ENCODE measurements at places on chromosomes 4 and X. TPM values are rescaled to one million over a fixed set of nuclear protein-coding genes. Genes with fewer than 3 reads are reported as not detected.
A peak's percentile ranks its signal among the peaks of the same experiment; 100 is the strongest.

DNA sequence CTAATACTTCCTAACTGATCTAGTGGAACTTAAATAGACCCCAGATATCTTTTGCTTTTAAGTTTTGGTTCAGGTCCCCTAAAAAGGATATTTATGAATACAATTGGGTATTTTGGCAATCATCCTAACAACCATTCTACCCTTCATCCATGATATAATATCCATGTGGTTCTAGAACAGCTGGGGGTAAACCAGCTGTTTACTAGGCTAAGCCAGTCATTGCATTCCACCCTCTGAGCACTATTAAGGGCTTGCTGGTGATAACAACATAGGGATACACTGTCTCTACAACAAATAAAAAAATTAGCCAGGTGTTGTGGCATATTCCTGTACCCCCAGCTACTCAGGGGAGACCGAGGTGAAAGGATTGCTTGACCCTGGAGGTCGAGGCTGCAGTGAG is 54.8 kb upstream of the MAPK10 start:
- DNase-seq = no peak

DNA sequence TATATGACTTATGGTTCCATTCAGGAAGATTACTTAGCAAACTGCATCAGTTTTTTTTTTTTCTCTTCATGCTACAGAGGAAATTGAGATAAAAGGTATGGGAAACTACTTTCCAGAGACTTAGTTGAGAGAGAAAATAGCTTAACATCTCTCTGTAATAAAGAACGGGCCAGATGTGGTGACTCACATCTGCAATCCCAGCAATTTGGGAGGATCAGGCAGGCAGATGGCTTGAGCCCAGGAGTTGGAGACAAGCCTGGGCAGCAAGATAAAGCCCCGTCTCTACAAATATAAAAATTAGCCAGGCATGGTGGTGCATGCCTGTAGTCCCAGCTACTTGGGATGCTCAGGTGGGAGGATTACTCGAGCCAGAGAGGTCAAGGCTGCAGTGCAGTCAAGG is 271.2 kb upstream of the TENM3 start:
- no peak for DNase-seq

DNA sequence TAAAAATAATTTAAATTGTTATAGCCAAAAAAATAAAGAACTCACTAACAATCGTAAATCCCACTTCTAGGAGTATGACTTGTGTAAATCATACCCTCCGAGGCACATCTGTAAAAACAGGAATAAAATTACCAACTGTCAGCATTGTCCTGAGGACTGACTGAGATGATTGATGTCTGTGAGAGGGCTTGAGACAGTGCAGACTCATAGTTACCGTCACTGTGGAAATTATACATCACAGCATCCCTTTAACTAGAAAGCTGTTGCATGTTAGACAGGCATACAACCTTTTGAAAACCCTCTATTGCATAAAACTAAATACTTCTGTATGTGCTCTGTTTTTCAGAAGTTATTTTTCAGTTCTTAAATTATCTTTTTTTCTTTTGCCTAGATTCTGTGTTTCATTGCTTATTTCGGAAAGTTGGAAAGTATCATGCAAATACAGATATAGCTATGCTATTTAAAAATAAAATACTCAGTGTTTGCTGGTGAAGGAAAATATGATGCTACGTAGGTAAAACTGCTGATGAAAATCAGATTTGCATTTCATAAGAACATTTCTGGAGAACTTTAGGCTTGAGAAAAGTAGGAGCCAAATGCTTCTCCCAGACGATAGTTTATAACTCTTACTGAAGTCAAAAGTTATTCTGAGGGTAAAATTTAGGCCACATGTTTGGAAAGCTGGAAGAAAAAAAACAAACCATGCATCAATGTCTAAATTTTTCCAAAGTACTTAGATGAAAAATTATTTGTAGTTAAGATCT is 13.6 kb upstream of the RBPJ start:
- DNase-seq = no peak

DNA sequence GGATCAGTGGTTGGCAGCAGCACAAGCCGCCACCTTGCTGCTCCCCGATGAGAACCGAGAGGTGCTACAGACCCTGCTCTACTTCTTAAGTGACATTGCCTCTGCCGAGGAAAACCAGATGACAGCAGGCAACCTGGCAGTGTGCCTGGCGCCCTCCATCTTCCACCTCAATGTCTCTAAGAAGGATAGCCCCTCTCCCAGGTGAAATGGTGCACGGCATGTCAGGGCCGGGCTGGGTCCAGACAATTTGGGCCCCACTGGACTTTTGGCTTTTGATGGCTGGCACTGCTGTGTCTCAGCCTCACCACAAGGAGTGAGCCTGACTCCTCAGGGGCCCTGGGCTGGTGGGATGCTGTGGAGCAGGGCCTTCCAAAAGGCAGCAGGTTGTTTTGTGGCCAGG is 74.1 kb downstream of the STARD8 start:
- DNase-seq = no peak

DNA sequence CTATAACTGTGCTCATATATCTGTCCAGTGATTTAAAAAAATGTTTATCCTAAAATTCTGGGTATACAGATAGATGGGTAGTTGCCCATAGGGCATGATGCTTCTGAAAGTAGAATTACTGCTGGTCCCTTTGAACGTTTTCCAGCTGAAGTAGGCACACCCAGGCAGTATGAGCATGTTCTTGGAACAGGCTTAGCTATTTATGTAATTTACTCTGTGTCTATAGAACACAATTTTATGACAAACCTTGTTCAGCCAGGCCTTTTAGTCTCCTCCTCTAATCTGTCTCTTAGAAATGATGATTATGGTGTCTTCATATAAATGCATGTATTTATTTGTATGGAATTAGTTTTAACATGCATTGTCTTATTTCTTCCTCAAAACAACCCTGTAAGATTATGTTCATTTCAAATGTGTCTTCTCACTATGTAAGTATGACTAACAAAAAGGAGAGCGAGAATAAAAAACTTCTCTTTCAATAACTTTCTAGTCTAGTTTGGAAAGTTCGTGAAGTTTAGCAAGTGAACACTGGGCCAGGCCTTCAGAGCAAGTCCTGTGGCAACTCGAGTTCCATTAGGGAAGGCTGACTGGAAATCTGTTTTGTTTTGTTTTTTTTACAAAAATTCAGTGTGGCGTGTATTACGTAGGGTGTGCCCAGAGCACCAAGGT is 142.0 kb downstream of the AFF1 start:
- DNase-seq = no peak

- DNase-seq = no peak
These were observed 161.2 kb downstream of the EFNB1 start for GRCh38 chrX:68989865-68990606.

- peak; percentile 83 for DNase-seq
These were observed 29.8 kb upstream of the RELL1 start for GRCh38 chr4:37715889-37716402.

GRCh38 chr4:40875507-40876150 is 125.9 kb downstream of the NSUN7 start:
- DNase-seq = no peak

- DNase-seq = no peak
These were observed 653.0 kb downstream of the C4orf33 start for GRCh38 chr4:129748991-129749390.

GRCh38 chr4:153448003-153448731 is 18.0 kb upstream of the TMEM131L start:
- no peak for DNase-seq

DNA sequence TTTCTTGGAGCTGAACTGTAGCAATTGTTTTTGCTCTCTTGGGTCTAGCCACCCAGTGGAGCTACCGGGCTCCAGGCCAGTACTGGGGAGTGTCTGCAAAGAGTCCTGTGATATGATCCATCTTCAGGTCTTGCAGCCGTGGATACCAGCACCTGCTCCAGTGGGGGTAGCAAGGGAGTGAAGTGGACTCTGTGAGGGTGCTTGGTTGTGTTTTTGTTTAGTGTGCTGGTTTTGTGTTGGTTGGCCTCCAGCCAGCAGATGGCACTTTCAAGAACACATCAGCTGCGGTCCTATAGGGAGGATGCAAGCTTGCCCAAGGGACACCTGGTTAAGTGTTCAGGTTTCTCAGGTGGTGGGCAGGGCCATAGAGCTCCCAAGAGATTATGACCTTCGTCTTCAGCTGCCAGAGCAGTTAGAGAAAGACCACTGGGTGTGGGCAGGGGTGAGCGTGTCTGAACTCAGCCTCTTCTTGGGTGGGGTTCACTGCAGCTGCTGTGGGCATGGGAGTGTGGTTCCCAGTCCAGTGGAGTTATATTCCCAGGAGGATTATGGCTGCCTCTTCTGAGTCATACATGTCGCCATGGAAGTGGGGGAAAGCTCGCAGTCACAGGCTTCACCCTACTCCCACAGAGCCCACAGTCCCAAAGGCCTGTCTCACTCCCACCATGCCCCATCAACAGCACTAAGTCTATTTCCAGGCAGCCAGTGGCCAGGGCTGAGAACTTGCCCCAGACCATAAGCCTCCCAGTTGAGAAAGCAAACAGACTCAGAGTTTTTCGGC is 811.6 kb downstream of the GLUD2 start:
- DNase-seq = no peak

- no peak for DNase-seq
These were observed 42.2 kb upstream of the NKRF start for GRCh38 chrX:119648421-119648775.

- no peak for DNase-seq
These were observed 82.6 kb downstream of the LUZP4 start for GRCh38 chrX:115372152-115372551.

- DNase-seq = no peak
These were observed 90.1 kb upstream of the RPL34 start for GRCh38 chr4:108529984-108530905.

DNA sequence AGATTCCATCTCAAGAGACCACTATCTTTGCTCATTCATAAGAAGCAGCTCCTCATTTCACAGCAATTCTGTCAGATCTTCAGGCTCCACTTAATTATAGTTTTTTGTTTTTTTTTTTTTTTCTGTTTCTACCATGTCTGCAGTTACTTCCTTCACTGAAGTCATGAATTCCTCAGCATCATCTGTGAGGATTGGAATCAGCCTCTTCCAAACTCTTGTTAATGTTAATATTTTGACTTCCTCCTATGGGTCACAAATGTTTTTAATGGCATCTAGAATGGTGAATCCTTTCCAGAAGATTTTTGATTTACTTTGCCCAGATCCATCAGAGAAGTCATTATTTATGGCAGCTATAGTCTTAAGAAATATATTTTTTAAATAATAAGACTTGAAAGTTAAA is 53.1 kb downstream of the BMP2K start:
- no peak for DNase-seq

- DNase-seq = no peak
These were observed 573.6 kb downstream of the ADGRL3 start for GRCh38 chr4:61773655-61774245.

- DNase-seq = no peak
These were observed 255.8 kb upstream of the GPRIN3 start for GRCh38 chr4:89563431-89563830.

- DNase-seq = no peak
These were observed 137.9 kb downstream of the SLC7A11 start for GRCh38 chr4:138104284-138104680.

DNA sequence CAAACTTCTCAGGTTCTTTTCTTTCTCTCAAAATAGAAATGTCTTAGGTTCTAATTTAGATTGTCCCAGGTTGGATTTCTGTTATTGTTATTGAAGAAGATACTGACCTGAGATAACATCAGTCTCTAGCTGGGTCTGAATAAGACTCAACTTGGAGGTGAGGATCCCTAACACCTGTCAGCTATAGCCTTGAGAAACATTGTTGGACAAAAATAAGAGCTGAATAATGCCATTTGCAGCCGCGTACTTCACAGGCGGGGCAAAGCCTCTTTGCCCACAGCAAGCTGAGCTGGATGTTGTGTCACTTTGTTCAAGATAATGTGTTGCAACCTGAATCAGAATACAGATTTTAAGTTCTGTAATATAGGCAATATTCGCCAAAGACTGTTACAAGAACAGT is 35.6 kb downstream of the VCX3B start:
- no peak for DNase-seq

GRCh38 chr4:89434364-89434988 is 126.9 kb upstream of the GPRIN3 start:
- DNase-seq = no peak

GRCh38 chrX:110588164-110588563 is 207.5 kb downstream of the CHRDL1 start:
- no peak for DNase-seq

DNA sequence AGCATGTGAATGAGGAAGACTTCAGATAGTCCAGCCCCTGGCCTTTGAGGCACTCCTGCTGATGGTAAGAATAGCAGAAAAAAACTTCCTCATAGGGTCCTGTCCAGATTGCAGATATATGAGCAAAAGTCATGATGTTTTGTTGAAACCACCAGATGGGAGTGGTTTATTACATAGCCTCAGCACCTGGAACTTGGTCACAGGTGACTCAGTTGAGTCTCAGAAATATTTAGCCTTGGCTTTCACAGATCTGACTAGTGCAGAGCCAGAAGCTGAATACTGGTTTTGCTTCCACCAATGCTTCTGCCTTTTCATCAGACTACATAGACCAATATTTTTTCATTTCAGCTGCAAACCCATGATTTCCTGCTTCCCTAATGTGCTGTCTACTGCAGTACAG is 994.9 kb upstream of the SLIT2 start:
- no peak for DNase-seq

DNA sequence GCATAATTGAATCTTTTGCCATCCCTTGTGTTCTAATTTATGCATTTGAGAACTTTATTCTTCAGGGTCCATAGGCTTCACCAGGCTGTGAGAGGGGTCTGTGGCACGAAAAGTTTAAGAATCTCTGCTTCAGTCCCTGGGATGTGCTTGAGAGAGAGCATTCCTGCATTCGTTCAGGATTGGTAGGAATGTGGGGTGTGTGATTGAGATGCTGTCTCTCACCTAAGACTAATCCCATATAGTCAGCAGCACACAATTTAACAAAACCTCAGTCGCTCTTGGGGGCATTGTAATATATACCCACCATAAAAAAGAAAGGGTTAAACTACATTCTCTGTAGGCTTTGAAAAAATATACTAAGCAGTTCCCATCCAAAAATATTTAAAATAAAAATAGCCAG is 41.7 kb downstream of the PTTG2 start:
- no peak for DNase-seq

GRCh38 chrX:114841051-114841450 is 176.4 kb downstream of the IL13RA2 start:
- no peak for DNase-seq

The WAS gene
- 8.0 TPM for total RNA-seq

The ETDA gene
- not detected for total RNA-seq

The GPR78 gene
- total RNA-seq = not detected

The CYSLTR1 gene
- 0.70 TPM for total RNA-seq

The SCML2 gene
- 0.40 TPM for total RNA-seq

The SSX4B gene
- total RNA-seq = not detected

The RENBP gene
- 4.9 TPM for total RNA-seq

The TMSB15C gene
- 0.67 TPM for total RNA-seq

The GPR82 gene
- total RNA-seq = 1.7 TPM
